ENCODE measurements at places on chromosomes 3 and 15.

GRCh38 chr3:36142746-36143145, 237.6 kb upstream of the STAC start:
- no peak for DNase-seq

- no peak for DNase-seq
Observed at GRCh38 chr3:169246158-169246557, 417.4 kb downstream of the MECOM start.

GRCh38 chr15:73010154-73011152, 41.8 kb upstream of the NEO1 start:
- DNase-seq: no peak

DNA sequence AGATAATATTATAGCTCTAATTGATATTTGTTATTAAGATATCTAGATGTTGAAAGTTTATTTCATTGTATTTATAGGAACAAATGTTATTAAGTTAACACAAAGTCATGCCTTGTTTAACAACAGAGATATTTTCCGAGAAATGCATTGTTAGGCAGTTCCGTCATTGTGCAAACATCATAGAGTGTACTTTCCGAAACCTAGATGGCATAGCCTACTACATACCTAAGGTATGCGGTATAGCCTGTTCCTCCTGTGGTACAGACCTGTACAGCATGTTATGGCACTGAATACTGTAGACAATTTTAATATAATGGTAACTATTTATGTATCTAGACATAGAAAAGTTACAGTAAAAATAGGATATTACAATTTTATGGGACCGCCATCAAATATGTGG, 114.3 kb downstream of the NAALADL2 start:
- DNase-seq: no peak

GRCh38 chr3:106635271-106635670, 742.0 kb upstream of the CCDC54 start:
- no peak for DNase-seq

DNA sequence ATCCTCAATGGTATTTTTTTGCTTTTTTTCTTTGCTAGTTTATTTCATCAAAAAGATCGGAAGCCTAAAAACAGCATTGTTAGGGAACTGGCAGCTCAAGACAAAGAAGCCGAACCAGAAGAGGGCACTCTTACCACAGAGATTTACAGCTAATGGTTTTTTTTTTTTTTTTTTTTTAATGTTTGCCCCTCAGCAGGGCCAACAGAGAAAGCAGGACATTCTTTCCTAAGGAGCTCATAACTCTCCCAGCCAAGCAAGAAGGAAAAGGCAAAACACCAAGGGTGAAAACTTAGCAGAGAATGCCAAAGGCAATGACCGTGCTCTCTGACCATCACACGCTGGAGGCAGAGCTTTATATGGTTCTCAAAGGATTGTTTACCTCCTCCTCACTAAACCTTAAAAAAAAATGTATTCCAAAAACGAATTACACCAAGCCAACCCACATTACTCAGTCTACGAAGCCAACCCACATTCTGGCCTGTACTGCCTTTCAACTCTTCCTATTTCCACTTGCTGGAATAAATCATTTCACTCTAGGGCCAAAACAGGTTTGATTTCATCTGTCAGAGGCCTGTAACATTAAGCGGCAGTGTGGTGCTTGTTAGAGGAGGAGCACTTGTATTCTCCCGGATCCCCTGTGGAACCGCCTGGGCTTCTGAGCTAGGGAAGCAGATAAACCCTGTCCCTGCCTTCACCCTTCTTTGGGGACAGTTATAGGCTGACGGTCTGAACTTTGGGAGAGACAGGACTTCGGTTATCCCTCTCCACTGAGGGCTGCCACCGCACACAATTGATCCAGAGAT, 35.6 kb upstream of the GYG1 start:
- peak; percentile 16 for DNase-seq

DNA sequence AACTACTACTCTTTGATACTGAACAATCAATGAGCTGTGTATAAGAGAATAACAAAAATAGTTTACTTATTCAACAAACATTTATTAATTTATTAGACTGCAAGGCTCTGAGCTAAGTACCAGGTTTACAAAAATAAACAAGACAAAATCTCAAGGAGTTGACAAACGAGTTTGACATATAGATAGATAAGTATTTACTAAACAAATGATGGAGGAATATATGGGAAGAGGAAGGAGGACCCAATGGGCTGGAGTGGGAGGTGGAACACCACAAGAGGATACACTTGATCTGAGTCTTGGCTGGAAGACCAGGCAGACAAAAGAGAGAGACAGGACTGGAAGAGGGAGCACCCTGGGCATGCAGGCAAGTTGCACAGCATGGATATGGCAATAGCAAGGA, 47.5 kb upstream of the FSIP1 start:
- no peak for DNase-seq

- no peak for DNase-seq
Observed at GRCh38 chr3:186247821-186248814, 113.9 kb downstream of the DGKG start.

DNA sequence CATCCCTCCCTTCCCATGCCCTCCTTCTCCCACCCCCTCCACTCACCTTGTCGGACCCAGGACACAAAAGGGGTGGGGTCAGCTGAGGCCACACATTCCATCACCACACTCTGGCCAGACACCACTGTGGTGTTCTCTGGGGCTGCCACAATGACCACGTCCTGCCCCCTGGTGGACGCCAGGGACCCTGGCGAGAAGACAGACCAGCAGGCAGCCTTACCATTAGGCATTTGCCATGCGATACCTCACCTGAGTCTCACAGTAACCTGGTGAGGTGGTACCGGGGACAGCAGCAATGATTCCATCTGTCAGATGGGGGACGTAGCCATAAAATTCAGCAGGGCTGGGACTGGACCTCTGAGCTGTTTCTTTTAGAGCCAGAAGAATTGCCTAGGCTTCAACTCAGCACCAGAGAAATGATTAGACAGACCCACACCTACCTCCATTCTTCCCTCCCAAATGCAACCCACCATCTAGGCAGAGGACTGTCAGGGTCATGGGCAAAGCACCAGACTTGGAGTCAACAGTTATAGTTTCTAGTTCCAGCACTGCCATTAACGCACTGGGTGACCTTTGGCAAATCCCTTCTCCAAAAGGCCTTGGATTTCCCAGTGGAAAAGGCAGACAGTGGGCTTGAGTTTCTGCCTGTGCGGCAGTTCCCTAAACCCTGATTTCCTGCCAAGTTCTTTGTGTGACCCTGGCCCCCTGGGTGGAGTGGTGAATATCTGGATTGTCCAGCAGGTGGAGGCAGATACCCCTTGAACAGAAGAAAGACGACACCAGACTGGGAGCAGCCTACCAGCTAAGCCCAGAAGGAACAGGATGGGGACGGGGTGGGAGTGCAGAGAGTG, 21.8 kb downstream of the IGDCC4 start:
- peak; percentile 88 for DNase-seq

GRCh38 chr3:12186046-12186445, 27.3 kb upstream of the TIMP4 start:
- no peak for DNase-seq

DNA sequence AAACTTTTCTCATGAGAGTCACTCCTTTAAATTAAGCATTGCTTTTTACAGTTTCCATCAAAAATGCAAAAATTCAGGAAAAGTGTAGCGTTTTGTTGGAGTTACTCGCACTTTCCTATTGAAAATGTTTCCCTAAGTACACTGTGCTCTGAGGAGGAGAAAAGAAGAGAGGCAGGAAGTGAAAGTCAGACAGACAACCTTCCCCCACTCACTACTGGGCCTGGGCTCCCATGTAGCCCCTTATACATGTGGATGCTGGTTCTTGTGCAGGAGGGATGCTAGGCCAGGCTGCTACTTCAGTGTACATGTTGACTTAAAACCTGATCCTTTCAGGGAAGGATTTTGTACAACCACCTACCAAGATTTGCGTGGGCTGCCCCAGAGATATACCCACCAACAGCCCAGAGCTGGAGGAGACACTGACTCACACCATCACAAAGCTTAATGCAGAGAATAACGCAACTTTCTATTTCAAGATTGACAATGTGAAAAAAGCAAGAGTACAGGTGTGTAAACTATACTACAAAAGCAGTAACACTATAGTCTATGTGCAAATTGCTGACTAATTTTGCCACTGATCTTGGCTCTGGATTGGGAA, 15.1 kb downstream of the KNG1 start:
- no peak for DNase-seq

DNA sequence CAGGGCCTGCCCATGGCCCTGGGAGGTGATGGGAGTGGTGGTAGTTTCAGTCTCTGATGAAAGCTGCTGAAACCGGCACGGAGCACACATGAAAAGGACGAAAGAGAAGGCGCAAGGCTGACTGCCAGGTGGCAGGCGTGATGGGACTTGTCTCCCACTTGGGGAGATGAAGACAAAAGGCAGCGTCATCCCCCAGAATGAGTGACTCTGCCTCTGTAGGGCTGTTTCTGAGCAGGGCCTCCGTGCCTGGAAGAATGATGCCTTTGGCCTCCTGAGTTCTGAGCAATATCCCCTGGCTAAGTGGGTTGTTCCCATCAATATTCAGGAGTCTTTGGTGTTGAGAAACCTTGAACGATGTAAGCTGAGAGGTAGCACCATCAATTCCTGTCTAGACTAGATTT, 237.8 kb downstream of the OPA1 start:
- DNase-seq: no peak

DNA sequence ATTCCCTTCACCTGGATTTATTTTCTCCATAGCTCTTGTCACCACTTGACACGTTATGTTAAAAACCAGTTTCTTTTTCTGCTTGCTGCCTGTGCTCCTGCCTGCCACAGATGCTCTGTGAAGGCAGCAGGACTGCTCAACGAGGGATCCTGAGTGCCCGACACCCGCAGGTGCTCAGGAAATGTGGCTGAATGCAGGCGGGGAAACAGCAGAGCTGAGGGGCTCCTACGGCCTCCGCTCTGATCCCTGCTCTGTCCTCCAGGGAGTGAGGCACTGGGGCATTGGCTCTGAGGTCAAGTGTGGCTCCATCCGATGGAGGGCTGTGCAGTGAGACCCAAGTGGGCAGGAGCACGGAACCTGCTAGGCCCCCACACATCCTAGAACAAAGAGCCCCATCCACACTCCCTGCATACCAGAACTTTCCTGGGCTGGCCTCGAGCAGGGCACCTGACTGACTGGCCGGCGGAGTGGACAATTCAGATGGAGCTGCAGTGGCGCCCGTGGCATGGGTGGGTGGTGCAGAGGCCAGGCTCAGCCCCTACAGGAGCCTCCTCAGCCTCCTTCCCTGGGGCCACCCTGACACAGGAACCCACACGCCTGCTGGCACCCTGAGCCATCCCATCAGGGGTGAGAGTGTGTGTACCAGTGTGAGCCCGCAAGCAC, 27.9 kb downstream of the IQSEC1 start:
- no peak for DNase-seq

DNA sequence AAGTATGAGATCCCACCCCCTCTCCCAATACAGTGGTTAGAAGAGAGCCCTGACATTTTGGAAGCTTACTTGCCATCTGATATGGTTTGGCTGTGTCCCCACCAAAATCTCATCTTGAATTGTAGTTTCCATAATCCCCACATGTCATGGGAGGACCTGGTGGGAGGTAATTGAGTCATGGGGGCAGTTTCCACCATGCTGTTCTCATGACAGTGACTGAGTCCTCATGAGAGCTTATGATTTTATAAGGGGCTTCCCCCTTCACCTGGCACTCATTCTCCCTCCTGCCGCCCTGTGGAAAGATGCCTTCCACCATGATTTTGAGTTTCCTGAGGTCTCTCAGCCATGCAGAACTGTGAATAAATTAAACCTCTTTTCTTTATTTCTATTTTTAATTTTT, 28.8 kb upstream of the HES1 start:
- DNase-seq: no peak

DNA sequence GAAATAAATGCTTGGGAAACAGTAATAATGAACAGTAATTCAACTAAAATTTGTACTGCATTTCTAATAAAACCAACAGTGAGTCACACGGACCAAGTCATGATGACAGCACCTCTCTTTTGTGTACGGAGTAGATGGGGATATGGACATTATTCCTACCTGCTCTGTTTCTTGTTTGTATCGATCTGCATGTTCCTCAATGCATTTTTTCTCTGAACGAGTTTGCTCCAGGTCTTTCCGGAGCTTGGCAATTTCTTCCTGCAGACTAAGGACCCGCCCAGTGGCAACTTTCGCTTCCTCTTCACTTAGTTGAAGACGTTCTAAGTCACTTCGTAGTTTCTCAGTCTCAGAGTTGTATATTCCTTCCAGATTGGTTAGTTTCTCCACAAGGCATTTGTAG, 74.4 kb upstream of the MYO5C start:
- no peak for DNase-seq

- no peak for DNase-seq
Observed at GRCh38 chr3:149604125-149604875, 53.5 kb downstream of the WWTR1 start.
